Effector memory CD8-positive, alpha-beta T cell (primary cell): ENCODE measurements at places on chromosomes 12 and 14.

DNA sequence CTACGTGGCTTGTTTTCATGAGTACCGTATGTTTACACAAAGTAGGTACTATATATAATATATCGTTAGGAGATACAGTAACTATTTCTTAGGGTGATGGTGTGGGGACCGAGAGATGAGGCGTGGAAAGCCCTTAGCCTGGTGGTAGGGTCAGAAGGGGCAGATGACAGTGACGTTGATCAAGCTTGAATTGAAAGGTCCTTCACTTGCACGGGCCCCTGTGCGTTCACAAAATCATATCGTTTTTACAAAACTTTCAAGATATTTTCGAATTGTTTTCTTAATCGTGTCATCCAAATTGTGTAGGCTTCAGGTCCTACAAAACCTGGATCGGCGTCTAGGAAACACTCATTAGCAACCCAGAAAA lies 881 bp upstream of the SOS2 start:
- H3K27ac ChIP-seq = peak overlapping the region; percentile 91
- peaks cover 19% of the 10 kb centered on the region for H3K4me1 ChIP-seq
- peaks cover 23% of the 10 kb centered on the region for H3K36me3 ChIP-seq
- DNase-seq = no peak
- peak overlapping the region; percentile 77 for H3K4me3 ChIP-seq
- no peaks in the 10 kb centered on the region for H3K27me3 ChIP-seq

- H3K27ac ChIP-seq = no peak overlapping the region
- H3K27me3 ChIP-seq = no peaks in the 10 kb centered on the region
- H3K4me3 ChIP-seq = no peak overlapping the region
- H3K4me1 ChIP-seq = no peaks in the 10 kb centered on the region
These were observed 433.0 kb downstream of the LRIG3 start for GRCh38 chr12:58487255-58487654.

GRCh38 chr14:32014057-32014456 lies 63.0 kb upstream of the ARHGAP5 start:
- no peaks in the 10 kb centered on the region for H3K36me3 ChIP-seq
- DNase-seq = no peak
- H3K27me3 ChIP-seq = peaks cover 67% of the 10 kb centered on the region

- H3K4me1 ChIP-seq = peaks cover 26% of the 10 kb centered on the region
- no peak overlapping the region for H3K27ac ChIP-seq
- no peak for DNase-seq
- H3K4me3 ChIP-seq = no peak overlapping the region
These were observed 337.1 kb downstream of the PCNX1 start for GRCh38 chr14:71244341-71244740.

DNA sequence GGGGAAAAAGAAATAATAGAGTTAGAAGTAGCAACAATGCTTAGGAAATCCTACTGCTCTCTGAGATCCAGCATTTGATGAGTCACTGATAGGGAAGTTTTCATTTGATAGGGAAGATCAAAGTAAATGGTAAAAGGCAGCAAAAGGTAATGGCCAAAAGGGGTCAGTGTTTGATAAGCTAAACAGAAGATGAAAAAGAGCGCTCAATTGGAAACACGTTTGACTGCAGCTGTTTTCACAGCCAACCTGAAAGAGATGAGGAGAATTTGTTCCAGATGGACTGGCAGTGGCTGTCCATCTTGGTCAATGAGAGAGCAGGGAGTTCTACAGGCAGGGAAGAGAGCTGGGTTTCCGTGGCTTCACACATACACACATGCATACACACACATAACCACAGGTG lies 264.2 kb downstream of the TMEM132C start:
- H3K27me3 ChIP-seq = peaks cover 10% of the 10 kb centered on the region
- no peak overlapping the region for H3K27ac ChIP-seq
- H3K4me1 ChIP-seq = peaks cover 12% of the 10 kb centered on the region
- no peak for DNase-seq
- H3K4me3 ChIP-seq = no peak overlapping the region
